ENCODE measurements at places on chromosomes 13 and 19. TPM values are rescaled to one million over a fixed set of nuclear protein-coding genes. Genes with fewer than 3 reads are reported as not detected.

Gene ZNF222
- 3.2 TPM for total RNA-seq

Gene GPX4
- 944 TPM for total RNA-seq

Gene CACNG8
- total RNA-seq, result 2.1 TPM

Gene IGFLR1
- 4.3 TPM for total RNA-seq

Gene ZNF444
- 36.6 TPM for total RNA-seq
